ENCODE measurements at places on chromosomes 1 and 21. TPM values are rescaled to one million over a fixed set of nuclear protein-coding genes. Genes with fewer than 3 reads are reported as not detected.

Gene AMPD1
- total RNA-seq = not detected

Gene GPR25
- total RNA-seq = 0.25 TPM

Gene FBLIM1
- total RNA-seq = 101 TPM

Gene TIAM1
- 9.0 TPM for total RNA-seq

Gene CYP2J2
- total RNA-seq = 0.42 TPM

Gene TAS1R3
- total RNA-seq = 0.17 TPM

GRCh38 chr1:16172964-16173446 is 17.1 kb upstream of the EPHA2 start:
- peak; percentile 74 for DNase-seq

- no peak for DNase-seq
Observed at GRCh38 chr1:89705901-89706699, 73.2 kb downstream of the LRRC8C start.

DNA sequence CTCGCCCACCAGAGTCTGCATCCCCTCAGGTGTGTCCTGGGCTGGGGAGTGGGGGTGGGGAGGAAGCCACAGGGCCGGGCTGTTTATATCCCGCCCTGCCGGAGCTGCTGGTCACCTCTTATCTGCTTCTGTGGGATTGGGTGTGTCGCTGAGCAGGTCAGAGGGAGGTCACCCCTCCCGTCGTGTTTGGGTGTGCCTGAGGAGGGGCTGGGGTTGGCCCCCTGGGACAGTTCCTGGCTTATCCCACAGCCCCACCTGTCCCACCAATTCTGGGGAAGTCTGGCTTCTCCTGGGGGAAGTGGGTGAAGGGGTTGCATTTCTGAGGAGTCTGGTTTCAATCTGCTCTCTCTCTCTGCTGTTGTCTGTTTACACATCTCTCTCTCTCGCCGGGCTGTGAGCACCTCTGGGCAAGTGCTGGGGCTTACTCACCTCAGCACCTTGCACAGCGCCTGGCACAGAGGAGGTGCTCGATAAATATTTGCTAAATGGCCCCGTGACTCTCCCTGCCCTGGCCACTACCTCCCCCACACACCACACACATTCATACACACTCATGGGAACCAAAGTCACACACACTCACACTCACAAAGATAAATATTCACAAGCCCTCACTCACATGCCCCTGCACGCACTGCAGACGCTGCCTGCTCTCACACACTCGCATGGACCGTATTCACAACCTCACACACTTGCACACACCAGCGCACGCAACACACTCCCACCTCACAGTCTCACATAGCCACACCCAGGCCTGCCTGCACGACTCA is 8.3 kb downstream of the ELF3 start:
- DNase-seq = peak; percentile 94

GRCh38 chr1:113990530-113990929 is 11.3 kb downstream of the OLFML3 start:
- DNase-seq = no peak

DNA sequence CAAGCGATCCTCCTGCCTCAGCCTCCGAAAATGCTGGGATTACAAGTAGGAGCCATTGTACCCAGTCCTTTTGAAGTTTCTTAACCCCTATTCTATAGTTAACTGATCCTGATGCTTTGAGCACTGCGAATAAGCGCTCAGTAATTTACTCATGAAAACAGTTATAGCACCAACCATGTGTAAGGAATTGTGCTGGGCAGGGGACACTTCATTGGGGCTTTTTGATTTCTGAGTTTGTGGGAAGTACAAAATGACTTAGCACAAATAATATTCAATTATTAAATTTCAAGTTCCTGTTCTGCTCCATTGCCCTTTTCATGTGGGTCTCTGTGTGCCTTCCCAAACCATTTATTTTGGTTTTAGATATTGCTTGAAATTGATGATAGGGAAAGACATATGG is 6.2 kb upstream of the HIPK1 start:
- no peak for DNase-seq

DNA sequence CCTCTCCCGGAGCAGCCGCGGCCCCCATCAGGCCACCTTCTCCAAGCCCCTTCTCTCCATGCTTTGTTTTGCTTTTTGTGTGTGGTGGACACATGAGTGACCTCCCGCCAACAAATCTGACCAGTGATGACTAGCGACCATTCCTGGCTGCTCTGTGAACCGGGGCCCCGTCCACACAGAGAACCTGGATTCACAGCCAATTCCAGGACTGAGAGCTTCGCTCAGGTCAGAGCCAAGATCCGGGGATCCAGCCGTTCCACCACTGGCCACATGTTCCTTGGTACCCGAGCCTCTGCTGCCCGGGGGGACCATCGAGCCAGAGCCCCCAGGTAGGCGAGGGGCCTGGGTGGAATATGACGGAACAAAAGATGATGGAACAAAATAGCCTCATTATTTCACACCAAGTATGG is 46.7 kb upstream of the COL18A1 start:
- no peak for DNase-seq

DNA sequence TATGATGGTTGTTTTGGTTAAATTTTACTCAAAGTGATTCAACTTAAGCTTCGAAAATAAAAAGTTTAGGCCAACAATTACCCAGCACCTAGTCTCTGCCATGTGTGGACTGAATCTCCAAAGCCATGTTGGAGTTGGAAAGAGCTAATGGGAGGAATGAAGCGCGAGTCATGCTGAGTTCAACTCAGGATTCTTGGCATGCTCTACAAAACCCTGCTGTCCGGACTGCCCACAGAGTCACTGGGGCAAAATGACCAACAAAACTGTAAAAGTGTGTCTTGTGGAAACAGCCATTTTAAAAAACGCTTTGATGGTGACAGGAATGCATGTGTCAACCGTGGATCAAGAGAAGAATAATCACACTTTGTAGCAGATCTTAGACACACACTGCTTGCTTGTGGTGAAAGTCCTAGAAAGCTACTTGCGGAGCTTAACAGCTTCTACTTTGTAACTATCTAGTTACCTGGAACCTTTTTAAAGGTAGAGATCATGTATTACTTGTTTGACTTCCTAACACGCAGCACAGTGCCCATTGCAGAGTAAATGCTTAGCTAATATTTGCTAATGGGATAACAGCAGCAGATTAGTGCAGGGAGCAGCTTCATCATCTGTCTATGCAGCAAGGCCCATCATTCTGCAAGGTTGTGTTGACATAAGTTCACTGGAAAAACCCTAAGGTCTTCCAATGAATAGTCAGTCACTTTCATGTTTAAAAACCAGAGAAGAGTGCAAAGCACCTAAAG is 7.0 kb upstream of the GBP6 start:
- DNase-seq = peak; percentile 32

GRCh38 chr1:238658763-238659162 is 727.6 kb upstream of the CHRM3 start:
- peak; percentile 53 for DNase-seq

- no peak for DNase-seq
Observed at GRCh38 chr21:26965040-26965906, 1.6 kb downstream of the ADAMTS5 start.

- no peak for DNase-seq
Observed at GRCh38 chr1:157239936-157240335, 101.7 kb upstream of the ETV3 start.

DNA sequence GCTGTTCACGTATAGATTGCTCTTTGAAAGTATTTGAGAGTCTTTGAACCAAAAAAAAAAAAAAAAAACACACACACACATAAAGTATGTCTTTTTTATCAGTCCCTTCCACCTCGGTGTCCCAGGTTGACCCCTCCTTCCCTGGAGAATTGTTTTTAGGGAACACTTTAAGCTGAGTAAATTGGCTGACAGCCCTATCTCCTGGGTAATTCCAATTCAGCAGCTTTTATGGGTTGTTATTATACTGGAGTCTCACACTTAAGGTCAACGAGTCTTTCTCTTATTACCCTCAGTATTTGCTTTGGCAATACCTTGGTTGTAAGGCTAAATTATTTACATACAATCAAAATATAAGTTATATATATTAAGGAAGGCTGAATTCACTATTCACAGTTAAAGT is 69.4 kb downstream of the SLC30A10 start:
- no peak for DNase-seq

DNA sequence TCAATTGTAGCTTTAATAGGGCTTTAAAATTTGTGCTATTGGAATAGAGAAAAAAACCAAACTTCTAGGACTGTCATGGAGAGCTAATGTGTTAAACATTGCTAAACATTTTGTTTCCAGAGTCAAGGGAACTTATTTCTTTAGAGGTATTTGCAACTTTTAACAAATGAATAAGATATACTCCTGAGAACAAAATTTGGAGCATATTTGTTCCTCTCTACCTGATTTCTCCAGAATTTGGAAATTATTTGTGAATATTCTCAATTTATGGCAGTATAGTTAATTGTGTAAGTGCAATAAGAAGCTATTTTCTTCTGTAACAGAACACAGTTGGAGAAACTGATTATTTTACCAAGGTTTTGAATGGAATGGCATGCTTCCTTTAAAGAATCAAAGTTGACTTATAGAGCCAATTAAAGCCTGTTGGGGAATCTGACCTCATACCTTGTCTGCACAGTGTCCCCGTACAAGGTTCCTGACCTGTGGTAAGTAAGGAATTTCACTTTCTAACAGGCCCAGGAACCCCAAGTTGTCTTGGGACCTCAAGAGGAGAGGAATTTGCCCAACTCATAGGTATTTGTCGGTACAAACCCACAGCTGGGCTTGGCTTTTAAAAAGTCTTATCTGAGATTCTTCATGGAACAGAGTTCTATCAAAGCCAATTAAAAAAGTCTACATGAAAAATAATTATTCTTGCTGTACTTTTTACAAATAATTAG is 72.6 kb upstream of the CSF1 start:
- DNase-seq = no peak

GRCh38 chr1:39410915-39411436 is 80.5 kb upstream of the BMP8A start:
- DNase-seq = peak; percentile 91

GRCh38 chr21:42746240-42746592 is 92.8 kb downstream of the PDE9A start:
- DNase-seq = no peak

DNA sequence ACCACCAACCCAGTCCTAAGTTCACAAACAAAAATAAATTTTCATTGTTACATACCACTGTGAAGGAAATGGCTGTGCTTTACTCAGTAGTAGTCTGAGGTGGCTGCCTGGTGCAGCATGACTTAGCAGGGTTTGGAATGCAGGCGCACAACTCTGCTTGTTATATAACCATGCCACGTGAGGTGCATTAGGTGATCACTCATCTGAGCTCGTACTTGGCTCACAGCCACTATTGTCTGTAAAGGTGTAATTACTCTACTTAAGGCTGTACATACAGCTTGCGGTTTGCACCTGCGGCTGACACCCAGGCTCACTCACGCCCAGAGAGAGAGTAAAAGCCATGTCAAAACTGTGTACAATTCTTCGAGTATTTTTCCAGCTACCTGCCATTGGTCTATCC is 599.4 kb downstream of the LTN1 start:
- peak; percentile 92 for DNase-seq

DNA sequence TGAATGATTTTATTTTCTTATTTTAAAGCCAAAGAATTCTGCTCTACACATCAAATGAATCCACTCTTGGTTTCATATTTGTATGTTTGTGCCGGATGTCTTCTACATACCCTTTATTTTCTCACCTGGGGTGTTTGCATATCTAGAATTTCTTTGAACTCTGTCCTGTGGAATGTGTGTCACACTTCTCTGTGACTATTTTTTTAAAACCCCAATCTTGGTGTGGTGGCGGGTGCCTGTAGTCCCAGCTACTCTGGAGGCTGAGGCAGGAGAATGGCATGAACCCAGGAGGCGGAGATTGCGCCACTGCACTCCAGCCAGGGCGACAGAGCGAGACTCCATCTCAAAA is 35.4 kb downstream of the CENPF start:
- DNase-seq = no peak

GRCh38 chr1:154831462-154831861 is 38.6 kb downstream of the KCNN3 start:
- no peak for DNase-seq

DNA sequence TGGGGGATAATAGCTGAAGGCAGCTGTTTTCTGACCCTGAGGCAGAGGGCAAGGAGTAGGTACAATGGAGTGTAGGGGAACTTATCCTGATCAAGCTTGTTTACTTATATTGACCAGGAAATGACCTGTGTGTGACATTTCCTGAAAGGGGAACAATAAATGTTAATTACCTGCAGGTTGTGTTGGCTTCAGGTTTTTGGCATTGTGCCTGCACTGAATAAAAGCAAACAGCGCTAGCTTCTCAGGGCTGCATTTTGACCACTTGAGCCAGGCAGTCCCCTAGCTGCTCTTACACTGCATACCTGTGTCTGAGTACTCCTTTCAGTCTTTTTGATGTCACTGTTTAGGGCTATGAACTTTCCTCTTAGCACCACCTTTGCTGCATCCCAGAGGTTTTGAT is 40.6 kb downstream of the DRAM2 start:
- no peak for DNase-seq

DNA sequence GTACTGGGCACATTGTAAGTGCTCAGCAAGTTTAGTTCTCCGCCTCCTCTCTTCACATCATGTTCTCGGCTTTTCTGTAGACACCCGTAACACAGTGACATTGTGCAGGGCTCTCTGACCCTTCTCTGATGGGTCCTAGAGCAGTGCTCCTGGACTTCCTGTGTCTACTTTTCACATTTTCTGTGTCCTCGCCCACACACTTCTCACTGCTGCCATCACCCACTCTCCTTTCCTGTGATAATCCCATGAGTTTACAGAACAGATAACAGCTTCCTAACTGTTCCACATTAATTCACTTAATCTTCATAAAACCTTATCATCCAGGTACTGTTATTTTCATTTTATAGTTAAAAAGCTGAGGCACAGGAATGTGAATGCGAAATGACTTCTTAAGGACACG is 13.2 kb upstream of the DMRTA2 start:
- DNase-seq = no peak

DNA sequence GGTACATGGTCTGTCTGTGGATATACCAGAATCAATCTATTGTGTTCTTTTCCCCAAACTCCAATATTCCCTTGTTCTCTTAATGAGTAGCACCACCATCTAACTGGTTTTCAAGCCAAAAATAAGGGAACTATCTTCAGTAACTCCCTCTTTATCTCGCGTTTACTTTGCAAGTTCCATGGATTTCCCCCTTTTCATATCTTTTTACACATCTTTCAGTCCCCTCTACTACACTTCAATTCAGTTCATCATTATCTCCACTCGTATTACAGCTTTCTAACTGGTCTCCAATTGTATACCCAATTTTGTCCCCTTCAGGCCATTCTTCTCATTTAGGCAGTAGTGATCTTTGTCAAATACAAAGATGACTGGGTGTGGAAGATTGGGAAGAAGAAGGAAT is 4.1 kb upstream of the TMCO1 start:
- DNase-seq = no peak
